CD14-positive monocyte (primary cell): ENCODE measurements at places on chromosomes 1 and 21.

GRCh38 chr1:153962088-153963029 is 978 bp downstream of the SLC39A1 start:
- DNase-seq: peak; percentile 91

- no peak for DNase-seq
These were observed 10.0 kb upstream of the TAGLN2 start for GRCh38 chr1:159935305-159935704.

GRCh38 chr1:74236440-74236839 is 1.3 kb downstream of the TNNI3K start:
- DNase-seq: no peak

- DNase-seq: no peak
These were observed 14.6 kb downstream of the FAM151A start for GRCh38 chr1:54608566-54609230.

- DNase-seq: no peak
These were observed 120.0 kb downstream of the GIPC2 start for GRCh38 chr1:78165816-78166215.

DNA sequence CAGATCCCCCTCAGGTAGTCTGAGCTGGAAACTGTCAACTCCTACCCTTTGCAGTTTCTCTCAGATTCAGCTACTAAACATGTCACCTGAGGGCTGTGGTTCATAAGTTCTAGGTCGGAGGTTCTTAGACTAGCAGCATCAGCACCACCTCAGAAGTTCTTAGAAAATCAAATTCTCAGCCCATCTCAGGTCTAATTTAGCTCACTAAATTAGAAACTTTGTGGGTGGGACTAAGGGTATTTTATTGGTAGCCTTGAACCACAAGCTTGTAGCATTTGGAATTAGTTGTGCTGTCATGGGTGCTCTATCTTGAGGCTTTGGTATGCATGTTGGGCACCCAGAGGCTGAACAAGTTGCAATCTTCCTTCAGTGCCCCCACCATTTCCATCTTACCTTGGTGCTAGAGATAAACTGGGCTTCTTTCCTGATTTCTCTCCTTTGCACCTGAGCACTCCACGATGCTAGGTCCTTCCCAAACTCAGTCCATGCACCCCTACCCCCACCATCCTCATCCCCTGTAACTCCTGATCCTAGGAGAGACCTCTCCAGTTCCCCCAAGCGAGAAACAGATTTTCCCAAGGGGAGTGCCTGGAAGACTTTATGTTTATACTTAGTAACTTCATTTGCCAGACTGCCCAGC is 54.2 kb downstream of the S1PR1 start:
- no peak for DNase-seq

GRCh38 chr1:43689289-43689688 is 18.0 kb upstream of the ST3GAL3 start:
- DNase-seq: no peak

DNA sequence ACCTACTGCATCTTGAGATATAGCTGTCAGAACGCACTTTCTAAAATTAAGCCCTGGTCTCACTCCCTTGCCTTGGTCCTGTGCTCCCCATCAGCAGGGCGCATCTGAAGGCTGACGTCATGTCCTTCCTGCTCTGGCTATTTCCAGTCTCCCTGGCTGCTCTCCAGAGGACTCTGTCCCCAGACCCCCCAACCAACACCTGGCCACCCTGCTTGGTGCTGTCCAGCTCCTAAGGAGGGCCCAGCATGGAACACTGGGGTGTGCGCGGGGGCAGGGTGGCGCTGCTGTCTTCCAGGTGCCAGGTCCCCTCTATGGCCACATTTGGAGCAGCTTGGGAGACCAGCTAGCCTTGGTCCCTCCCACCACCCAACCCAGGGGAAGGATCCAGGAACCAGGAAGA is 8.3 kb downstream of the TNNT2 start:
- no peak for DNase-seq

DNA sequence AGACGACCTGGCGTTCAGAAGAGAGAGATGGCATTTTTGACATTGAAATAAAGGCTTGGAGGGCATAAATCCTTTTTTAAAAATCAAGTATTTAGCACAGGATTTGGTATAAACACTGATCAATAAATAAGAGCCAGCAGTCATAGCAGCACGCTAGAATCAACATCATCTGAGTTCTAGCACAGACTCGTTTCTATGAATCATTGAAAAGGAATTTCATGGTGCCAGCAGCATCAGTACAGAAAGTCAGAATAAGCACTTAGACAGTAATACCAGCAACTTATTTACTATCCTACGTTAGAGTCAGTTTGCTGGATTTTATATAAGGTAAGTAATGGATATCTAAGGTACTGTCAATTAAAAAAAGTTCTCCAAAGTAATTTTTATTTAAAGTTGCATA is 119.3 kb downstream of the HLCS start:
- no peak for DNase-seq

GRCh38 chr1:108832929-108833328 is 24.0 kb downstream of the AKNAD1 start:
- DNase-seq: no peak

GRCh38 chr1:171472183-171472647 is 13.1 kb upstream of the PRRC2C start:
- no peak for DNase-seq

DNA sequence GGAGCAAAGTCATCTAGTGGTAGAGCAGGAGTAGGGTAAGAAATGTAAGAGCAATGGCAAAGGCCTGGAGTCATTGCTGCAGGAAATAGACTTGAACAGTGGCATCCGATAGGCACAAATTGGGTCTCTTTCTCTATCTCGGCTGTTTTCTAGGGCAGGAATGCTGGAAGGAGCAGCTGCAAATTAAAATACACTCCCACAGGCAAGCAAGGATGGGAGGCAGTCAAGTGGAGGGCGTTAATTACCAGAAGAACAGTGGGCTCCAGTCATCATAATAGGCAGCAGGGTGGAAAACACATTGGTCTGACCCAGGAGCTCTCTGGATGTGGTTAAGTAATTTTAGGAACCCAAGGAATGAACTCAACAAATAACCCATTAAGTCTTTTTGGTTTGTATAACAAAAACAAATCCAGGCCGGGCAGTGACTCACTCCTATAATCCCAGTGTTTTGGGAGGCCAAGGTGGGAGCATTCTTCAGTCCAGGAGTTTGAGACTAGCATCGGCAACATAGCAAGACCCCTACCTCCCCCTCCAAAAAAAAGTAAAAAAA is 7.8 kb upstream of the TDRD5 start:
- DNase-seq: no peak

GRCh38 chr1:109319114-109319513 is 12.3 kb upstream of the MYBPHL start:
- no peak for DNase-seq

- no peak for DNase-seq
These were observed 241.6 kb downstream of the SIPA1L2 start for GRCh38 chr1:232388363-232388762.

DNA sequence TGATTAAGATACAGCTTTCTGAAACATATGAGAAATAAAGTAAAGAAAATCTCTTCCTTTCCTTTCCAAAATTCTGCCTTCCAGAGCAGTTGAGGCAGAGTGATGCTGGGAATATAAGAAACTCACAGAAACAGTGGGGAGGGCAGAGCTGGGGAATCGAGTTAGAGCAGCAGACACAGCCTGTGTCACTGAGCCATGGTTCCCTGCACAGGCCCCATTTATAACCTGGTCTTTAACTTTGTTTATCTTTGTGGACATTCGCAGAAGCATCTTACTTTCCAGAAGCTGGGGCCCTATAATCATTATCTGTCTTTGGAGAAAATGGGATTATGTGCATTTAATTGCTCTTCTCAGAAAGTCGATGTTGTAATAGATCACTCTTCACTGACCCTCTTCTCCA is 349.1 kb downstream of the SETD4 start:
- no peak for DNase-seq

GRCh38 chr1:156004843-156005584 is 15.7 kb downstream of the SSR2 start:
- no peak for DNase-seq

GRCh38 chr1:41751804-41752513 is 166.8 kb downstream of the HIVEP3 start:
- DNase-seq: peak; percentile 97

- no peak for DNase-seq
These were observed 12.2 kb downstream of the PLEKHO1 start for GRCh38 chr1:150161747-150162581.

DNA sequence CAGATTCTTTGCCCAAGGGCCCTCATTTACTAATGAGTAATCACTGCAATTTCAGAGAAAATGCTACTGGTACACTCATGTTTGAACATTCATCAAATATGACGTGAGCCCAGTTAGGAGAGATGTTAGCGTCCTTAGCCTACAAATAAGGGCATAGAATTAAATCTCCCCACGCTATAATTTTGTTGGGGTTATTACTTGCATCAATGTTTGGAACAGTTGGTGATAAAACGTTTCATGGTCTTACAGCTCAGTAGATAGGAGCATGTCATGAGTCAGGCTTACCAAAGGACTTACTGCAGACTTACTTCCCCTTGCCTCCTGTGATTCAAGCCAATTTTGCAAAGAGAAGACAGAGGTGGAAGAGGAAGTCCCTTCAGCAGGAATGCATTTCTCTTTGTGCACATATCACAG is 304.0 kb downstream of the KIF26B start:
- DNase-seq: peak; percentile 88

- no peak for DNase-seq
These were observed 262.9 kb downstream of the OMA1 start for GRCh38 chr1:58283388-58284224.

DNA sequence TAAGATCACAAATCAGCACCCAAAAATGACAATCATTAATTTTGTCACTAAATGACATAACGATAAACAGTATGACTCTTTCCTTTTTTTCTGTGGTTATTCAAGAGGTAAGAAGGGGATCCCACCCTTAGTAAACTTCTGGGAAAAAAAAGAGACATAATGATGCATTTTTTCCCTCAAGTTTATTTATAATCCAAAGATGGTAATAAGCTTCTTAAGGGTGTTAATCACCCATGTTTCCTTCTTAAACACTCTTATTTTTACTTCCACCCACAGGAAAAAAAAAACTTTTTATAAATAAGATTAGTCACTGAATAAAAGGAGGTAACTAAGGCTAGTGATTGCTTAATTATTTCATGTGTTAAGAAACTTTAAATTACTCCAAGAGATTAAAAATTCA is 24.7 kb downstream of the RGS1 start:
- DNase-seq: no peak

- no peak for DNase-seq
These were observed 46.6 kb downstream of the S1PR1 start for GRCh38 chr1:101283443-101283842.

DNA sequence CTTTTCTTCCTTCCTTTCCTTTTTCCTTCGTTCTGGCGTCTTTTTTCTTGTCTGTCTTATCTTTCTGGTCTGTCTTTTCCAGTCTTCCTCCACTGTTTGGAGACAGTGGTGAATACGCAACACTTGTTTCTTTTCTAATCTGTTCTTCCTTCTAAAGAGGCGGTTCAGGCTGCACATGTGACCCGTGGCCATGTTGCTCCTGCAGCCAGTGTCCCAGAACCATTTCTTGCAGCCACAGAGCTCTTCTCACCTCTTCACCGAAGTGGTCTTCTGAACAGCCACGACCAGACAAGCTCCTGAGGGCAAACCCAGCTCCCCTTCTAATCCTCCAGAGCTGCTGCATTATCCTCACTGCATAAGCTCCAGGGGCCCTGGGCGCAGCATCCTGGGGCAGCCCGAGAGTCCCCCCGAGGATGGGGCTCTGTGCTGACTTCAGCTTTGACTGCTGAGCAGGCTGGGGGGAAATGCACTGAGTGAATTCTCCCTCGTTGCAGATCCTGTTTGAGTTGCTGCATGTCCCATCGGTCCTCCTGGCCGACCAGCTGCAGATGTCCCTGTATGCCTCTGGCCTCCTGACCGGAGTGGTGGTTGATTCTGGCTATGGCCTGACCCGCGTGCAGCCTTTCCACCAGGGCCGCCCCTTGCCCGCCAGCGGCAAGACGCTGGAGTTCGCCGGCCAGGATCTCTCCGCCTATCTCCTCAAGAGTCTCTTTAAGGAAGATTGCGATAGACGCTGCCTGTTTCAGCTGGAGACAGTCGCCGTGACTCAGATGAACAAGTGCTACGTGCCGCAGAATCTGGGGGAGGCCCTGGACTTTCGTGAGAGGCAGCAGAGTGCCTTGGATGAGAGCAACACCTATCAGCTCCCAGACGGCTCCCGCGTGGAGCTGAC is 70.4 kb downstream of the ACTL8 start:
- DNase-seq: no peak

GRCh38 chr1:32498751-32499150 is 33.9 kb downstream of the ZBTB8B start:
- no peak for DNase-seq

- no peak for DNase-seq
These were observed 1.4 kb downstream of the ZMYM4 start for GRCh38 chr1:35269989-35270289.

DNA sequence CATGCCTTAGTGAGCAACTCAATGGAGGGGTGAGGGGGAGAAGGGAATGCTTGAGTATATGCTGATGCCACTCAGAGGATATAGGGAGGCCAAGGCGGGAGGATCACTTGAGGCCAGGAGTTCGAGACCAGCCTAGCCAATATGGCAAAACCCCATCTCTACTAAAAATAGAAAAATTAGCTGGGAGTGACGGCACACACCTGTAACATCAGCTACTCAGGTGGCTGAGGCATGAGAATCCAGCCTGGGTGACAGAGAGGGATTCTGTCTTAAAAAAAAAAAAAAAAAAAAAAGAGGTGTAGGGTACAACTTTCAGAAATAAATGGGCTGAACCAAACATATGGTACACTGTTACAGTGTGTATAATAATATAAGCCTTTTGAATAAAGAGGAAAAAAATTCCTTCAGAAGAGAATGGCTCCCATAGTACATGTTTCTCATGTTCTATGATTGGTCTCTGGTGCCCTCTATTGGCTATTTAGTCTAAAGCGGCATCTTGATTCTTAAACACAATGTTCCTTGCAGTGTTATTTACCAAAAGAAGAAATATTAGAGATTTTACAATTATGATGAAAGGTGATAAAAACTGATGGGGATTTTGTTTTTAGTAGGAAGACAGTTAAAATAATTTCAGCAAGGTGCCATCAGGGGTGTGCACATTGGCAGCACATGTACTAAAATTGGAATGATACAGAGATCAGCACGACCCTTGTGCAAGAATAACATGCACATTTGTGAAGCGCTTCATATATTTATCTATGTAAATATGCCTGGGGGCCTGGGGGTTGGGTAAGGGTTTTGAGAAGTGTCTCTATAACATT is 109.8 kb downstream of the PATJ start:
- DNase-seq: peak; percentile 60

- DNase-seq: no peak
These were observed 195.5 kb upstream of the NCAM2 start for GRCh38 chr21:20802631-20803260.
